ENCODE measurements at places on chromosomes 1 and 21. TPM values are rescaled to one million over a fixed set of nuclear protein-coding genes. Genes with fewer than 3 reads are reported as not detected.

Gene PYHIN1
- total RNA-seq = not detected

Gene AMY2A
- total RNA-seq = not detected

Gene LEFTY2
- not detected for total RNA-seq

Gene LRRC8C
- total RNA-seq = 58.8 TPM

Gene CD34
- total RNA-seq = 18.7 TPM

Gene CLDN8
- not detected for total RNA-seq

Gene KCNN3
- 0.93 TPM for total RNA-seq

Gene TTC24
- not detected for total RNA-seq

Gene CPTP
- 21.5 TPM for total RNA-seq

Gene NFASC
- total RNA-seq = 0.14 TPM

Gene SPRR3
- total RNA-seq = not detected
